ENCODE measurements at places on chromosomes 6 and 20.

DNA sequence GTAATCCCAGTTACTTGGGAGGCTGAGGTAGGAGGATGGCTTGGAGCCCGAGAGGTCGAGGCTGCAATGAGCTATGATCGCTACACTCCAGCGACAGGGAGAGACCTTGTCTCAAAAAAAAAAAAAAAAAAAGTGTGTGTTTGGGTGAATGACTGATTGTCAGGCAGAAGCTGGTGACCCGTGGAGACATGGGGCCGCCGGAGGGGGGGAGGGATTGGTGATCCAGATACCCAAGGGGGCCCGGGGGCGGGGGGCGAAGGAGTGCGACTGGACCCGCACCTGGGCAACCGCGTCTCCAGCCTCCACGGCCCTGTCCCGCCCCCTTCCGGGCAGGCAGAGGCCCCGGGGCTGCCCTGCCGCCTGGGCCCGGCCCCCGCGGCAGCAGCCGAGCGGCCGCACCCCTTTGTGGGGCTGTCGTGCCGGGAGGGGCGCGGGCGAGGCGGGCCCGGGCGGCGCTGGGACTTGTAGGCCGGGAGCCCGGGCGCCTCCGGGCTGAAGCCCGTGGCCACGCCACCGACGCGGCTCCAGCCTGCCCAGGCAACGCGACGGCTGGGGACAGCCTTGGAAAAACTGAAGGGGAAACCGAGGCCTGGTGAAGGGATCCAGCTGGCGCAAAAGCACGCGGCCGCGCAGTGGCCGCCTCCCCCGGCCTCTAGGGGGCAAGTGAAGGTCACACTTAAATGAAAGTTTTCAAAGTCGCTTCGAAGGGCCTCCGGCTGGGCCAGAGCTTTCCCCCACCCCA, 2.1 kb upstream of the RBM38 start:
- no peak for DNase-seq

- no peak for DNase-seq
Observed at GRCh38 chr20:57658447-57658832, 38.2 kb upstream of the ZBP1 start.

DNA sequence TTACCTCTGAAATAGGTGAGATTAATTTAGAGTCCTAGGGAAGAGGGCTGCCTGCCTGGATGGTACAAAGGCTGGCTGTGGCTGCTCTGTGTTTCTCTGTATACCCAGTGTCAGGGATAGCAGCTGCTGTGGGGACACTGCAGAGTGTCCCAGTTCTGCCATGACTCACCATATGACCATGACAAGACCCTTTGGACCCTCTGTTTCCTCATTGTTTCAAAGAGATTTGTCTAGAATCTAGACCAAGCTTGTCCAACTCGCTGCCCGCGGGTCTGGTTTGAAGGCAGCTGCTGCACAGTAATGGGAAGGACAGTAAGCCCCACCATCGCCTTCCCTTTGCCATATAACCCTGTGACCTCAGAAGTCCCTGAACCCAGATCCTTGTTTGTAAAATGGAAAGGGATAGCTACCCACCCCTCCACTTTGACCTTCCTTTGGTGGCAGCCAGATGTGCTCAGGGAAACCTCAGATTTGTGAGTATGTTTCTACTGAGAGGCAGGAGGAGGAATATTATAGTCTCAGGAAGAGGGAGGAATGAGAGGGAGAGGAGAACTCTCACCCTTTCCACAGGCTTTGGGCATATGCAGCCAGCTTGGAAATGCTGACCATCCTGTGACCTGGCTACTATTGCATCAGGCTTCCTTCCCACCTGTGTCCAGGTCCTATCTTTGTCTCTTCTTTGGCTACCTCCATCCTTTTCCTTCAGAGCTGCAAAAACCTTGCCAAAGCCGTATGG, 14.0 kb downstream of the PLCG1 start:
- no peak for DNase-seq

DNA sequence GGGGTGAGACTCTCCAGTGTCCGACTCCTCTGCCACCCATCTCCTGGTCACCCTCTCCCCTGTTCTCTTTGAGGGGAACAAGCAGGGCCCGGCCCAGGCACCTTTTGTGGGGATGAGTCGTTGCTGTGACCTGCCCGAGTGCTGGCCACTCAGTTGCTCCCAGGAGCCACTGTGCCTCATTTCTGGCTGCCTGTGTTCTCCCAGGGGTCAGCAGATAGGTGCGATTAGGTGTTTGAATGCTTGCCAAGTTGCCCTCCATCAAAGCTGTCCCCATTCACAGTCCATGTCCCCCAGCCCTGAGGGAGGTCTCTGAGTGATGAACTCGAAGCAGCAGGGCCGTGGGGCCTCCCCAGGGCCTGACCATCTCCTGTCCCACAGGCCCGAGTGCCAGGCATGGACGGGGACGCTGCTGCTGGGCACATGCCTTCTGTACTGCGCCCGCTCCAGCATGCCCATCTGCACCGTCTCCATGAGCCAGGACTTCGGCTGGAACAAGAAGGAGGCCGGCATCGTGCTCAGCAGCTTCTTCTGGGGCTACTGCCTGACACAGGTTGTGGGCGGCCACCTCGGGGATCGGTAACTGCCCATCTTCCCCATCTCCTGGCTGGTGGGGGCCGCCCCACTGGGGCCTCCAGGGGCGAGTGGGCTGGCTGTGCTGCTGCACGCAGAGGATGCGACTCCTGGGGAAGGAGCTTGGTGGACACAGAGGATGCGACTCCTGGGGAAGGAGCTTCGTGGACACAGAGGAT, 4.1 kb downstream of the SLC17A9 start:
- DNase-seq: no peak

DNA sequence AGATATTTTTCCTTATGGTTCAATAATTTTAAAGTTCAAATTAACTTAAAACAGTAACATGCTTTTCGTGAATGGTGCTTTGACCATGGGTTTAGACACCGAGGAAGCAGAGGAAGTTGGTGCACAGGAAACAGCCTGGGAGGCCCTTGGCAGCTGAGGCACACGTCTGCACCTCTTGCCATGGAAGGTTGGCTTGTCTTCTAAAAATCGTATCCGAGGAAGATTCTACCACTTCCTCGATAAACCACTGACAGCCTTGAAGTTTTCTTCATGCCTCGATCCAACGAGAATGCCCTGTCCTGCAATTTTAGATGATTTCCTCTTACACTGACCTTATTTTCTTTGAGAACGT, 12.2 kb downstream of the DLL1 start:
- DNase-seq: no peak

GRCh38 chr6:146901940-146902816, 302.0 kb upstream of the STXBP5 start:
- no peak for DNase-seq

DNA sequence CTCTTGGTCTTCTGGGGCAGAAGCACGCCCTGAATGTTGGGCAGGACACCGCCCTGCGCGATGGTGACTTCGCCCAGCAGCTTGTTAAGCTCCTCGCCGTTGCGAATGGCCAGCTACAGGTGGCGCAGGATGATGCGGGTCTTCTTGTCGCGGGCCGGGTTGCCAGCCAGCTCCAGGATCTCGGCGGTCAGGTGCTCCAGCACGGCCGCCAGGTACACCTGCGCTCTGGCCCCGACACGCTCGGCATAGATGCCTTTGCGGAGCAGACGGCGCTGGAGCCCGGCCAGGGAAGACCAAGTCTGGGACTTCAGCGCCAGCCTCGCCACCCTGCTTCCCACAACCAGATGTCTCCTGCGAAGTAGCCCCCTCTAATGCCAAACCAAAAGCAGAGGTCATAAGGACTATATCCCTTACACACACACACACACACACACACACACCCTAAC, 8.0 kb upstream of the SLC17A3 start:
- no peak for DNase-seq

DNA sequence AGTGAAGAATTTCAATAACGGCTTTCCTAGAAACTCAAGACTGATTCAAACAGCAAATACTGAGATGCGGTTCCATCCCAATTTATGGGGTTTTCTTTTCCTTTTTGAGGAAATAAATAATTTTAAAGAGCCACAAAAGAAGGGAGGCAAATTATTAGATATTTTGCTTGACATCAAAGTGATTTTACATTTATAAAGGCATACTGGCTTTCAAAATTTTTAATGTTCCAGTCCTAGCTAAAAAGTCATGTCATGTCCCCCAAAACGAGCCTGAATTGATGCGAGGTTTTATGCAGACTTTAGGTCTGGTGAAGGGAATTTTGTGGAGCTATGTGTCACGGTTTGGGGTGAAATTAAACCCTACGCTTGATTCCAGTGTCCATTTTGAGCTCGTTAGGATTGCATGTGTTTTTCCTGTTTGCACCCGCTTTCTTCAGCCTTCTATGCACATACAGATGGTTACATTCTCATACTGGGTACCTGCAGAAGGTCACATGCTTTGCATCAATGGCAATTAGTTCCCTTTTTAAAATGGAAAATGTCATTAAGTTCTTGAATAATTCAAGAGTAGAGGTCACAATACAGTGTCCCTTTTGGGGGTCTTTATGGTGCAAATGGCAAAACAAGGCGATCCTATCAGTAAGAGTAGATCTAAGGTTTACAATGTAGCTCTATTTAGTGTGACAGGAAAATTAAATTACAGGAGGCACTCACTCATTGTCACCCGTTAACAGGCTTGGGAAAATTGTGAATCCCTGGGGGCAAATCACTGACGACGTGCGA, 17.3 kb downstream of the FOXA2 start:
- no peak for DNase-seq

DNA sequence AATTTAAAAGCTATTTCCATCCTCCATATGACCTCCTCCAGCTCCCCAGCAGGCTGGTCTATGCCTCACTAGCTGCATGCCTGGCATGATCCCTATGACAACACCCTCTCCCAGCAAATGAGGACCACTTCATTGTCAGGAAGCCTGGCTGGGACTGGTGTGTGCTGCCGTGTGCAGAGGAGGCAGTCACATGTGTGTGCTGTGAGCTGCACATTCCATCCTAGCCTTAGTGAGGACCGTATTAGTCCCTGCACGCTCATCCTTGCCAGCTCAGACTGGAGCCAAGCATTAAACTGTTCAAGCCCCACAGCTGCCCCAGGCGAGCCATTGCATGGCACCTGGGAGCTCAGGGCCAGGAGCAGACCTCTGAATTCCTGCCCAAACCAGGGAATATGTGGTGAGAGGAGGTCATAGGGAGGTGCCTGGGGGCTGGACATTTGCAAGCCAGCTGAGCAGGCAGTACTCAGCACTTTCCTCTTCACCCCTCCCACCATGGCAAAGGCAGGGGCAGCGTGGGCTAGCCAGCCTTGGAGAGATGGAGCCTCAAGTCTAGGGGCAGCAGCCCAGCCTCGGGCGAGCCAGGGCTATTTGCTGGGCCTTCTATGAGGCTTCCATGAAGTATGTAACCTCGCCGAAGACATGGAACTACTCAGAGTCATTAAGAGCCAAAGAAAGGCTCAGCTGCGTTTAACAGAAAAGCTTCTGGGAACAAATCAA, 8.7 kb upstream of the CCN5 start:
- DNase-seq: peak; percentile 76

Data from thoracic aorta (tissue), 2 donors.